ENCODE measurements at places on chromosomes 2 and 18.

GRCh38 chr2:207784898-207785297 is 15.2 kb upstream of the FZD5 start:
- no peak for DNase-seq

DNA sequence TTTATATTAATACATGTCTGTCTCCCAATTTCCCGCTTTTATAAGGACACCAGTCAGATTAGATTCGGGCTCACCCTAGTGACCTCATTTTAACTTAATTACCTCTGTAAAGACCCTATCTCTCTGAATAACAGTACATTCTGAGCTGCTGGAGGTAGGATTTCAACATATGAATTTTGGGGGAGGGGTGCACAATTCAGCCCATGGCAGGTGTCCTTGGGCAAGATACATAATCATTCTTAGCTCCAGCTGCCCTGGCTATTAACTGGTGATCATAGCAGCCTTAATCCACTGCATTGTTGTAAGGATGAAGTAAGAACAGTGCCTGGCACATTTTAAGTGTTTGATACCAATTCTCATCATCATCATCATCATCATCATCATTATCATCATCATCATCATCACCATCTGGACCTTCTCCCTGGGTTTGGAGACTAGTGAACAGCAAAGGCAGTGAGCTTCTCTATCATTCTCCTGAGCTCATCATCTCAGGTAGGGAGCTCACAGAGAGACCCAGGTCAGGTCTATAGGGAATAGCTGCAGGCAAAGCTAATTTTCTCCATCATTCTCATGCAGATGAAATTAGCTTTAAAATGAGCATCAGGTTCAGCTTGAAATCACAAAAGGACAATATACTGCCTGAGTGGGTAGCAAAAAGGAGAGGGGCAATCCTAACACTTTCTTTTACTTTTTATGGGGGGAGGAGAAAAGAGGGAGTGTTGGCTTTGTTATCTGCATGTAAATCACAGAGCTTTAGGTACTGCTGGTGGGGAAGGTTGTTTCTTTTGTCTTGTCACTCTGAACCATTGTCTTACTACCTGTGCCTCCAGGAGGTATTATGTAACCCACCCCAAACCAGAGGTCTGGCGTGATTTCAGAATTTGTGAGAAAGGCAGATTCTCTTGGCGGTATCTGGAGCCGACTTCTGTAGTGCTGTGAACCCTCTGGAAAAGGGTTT is 125.5 kb upstream of the SPRED2 start:
- DNase-seq = no peak

DNA sequence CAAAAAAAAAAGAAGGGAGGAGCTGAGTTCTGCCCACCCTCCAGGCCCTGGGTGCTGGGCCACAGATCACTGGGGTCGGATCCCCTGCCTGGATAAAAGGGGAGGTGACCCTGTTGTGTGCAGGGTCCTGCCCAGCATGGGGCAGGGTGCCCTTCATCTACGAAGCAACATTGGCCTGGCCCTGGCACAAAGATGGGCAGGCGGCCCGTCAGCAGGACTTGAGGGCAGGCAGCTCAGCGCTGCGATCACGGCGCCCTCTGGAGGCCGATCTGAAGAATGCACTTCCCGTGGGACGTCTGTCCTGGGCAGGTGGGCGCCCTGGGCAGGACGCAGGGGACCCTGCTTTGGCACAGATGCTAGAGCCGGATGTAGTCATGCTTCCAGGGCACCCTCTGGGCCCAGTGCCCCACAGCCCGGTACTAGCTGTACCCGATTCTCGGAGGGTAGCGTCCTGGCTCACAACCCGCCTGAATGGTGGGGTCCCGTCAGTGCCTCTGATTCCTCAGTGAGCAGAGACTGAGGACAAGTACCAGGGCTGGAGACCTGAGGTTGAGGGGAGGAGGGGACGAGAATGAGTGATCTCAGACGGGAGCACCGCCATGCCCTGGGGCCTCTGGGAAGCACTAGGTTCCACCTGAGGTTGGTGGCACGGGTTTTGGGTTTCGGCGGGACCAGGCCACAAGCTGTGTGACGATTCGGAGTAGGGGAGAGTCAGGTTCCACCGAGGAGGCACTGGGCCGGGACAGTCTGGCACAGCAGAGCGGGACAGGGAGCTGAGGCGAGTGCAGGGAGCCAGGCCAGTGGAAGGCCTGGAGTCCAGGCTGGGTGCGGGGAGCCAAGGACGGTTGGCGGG is 18.0 kb downstream of the ARID5A start:
- peak; percentile 58 for DNase-seq

GRCh38 chr2:96546797-96547196 is 10.2 kb downstream of the ARID5A start:
- DNase-seq = no peak

- DNase-seq = no peak
These were observed 121.2 kb downstream of the CCBE1 start for GRCh38 chr18:59575995-59576394.

- DNase-seq = no peak
These were observed 96.4 kb upstream of the TEX51 start for GRCh38 chr2:126802316-126802715.

GRCh38 chr2:54757500-54757899 is 34.0 kb downstream of the EML6 start:
- DNase-seq = no peak

GRCh38 chr2:47038656-47039488 is 116.2 kb downstream of the STPG4 start:
- no peak for DNase-seq

DNA sequence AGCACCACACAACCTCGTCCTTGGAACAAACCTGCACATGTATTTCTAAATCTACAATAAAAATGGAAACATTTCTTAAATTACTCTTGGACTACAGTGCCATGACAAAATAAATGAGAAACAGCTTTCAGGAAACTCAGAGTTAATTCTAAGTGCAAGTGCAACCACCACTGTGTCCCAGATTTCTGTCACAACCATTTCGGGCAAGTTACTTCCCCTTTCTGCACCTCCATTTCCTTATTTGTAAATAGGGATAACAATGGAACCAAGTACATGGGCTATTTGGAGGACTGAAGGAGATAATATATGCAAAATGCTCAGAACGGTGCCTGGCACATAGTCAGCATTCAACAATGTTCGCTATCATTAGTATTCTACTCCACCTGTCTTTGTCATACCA is 93.2 kb downstream of the CACNB4 start:
- DNase-seq = no peak

DNA sequence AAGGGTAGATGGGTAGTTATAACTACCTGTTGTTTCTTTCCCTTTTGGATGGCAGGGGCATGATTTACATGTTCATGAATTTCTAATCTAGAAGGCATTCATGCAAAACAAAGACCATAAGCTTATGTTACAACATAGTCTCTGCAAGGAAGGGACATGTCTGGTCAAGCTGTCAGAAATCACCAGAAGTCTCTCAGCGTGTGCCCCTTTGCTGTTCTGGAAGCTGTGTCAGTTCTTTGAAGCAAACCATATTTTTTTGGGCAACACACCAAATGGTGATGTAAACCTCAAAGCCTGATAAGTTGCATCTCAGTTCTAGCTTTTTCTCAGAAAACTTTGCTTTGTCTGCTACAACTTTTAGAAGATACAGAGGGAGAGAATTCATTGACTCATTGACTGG is 173.5 kb upstream of the CTAGE1 start:
- DNase-seq = no peak

GRCh38 chr2:102513355-102513939 is 40.4 kb downstream of the SLC9A4 start:
- no peak for DNase-seq

- DNase-seq = no peak
These were observed 58.4 kb downstream of the BIN1 start for GRCh38 chr2:127048618-127048935.

GRCh38 chr2:233065954-233066470 is 5.9 kb downstream of the INPP5D start:
- no peak for DNase-seq

- no peak for DNase-seq
These were observed 10.9 kb downstream of the ANKRD23 start for GRCh38 chr2:96832754-96833507.

DNA sequence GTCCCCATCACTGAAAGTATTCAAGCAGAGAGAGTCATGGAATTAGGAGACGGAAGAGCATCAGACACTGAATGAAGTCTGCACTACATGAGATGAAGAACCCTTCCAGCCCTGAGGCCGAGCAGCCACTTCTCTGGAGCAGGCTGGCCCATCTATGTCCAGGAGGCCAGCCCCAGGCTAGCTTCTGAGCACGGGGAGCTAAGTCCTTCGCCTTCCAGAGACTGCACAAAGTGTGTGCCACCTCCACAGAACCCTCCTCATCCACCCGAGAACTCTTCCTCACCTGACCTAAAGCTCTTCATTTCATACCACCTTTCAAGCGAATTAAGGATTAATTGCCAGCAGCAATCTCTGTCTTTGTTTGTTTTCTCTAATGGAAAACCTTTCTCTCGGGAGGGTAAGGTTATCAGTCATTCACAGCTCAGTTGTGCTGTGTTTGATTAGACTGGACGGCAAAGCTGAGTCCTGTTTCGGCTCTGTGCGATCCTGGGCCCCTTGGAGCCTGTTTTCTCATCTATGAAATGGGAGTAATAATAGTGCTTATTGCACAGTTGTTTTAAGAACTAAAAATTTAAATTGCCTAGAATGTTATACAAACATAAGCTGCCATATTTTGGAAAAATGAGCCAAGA is 38.0 kb downstream of the SCTR start:
- no peak for DNase-seq

GRCh38 chr2:212766921-212767320 is 228.3 kb upstream of the ERBB4 start:
- DNase-seq = no peak

DNA sequence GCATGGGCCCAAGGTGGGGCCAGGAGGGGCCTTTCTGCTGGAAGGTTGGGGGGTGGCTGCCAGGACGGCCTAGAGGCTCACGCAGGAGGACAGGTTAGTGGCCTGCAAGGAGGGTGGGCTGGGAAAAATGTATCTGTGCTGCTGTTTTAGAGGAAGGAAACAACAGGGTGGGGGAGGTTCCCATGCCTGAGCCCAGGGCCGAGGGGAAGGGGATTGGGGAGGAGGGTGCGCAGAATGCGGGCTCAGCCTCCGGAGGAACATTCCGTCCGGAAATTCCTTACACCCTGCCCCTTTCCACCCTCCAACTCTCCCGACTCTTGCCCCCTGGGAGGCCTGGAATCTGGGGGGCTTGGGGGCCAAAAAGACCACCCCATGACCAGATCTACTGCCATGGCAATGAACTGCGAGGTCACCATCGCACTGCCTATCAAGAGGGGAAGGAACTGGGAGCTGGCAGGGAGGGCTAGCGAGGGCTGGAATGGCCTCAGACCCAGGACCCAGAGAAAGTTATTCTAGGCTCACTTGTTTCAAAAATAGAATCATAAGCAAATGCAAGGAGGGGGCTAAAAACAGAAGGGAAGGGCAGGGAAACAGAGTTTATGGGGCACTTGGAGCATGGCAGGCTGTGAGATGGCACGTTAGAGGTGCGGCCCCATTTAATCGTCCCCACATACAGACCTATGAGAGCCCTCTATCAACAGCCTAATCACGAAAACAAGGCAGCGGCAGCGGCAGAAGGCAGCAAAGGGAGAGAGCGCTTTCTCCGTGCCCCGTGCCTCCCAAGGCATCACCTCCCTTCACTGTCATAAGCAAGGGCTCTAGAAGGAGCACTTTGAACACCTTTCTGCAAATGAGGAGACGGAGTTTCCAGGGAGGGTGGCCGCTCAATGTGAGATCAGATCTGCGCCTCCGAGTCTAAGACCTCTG is 90.4 kb downstream of the TNS1 start:
- no peak for DNase-seq

DNA sequence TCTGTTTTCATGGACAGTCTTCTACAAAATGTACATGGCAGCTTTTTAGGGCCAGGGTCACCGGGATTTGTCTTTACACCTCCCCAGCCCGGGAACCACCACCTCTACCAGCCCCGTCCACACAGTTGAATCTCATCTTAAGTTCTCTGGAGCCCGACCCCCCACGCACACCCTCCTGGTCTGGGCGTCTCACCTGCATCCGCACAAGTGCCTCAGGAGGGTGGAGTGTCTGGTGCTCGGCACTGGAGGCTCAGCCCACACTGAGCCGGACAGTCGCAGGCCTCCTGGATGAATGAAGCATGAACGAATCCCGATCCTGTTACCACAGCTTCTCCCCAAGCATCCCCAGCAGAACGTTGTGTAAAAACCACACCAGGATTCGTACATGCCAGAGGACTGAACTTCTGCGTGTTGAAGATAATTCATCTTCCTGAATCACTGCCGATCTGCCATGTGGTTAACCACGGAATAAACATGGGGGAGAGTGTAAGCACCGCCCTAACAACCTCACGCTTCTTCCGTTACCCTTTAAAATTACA is 162.0 kb downstream of the RTP5 start:
- peak; percentile 39 for DNase-seq

DNA sequence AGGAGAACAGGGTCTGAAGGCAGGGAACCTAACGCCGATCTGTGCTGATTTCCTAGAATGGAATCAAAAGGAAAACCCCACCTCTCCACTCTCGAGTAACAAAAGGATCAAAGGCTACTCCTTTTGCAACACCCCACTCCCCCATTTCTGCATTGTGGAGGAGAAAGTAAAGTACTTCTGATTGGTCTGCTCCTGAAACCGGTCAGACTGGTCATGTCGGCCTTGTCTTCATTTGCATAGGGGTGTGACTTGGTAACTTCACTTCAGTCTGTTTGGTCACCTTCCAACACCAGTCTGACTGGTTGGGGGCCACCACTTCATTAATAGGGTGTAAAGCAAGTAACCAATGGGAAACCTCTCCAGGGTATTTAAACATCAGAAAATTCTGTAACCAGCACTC is 771.9 kb downstream of the ERBB4 start:
- DNase-seq = no peak

DNA sequence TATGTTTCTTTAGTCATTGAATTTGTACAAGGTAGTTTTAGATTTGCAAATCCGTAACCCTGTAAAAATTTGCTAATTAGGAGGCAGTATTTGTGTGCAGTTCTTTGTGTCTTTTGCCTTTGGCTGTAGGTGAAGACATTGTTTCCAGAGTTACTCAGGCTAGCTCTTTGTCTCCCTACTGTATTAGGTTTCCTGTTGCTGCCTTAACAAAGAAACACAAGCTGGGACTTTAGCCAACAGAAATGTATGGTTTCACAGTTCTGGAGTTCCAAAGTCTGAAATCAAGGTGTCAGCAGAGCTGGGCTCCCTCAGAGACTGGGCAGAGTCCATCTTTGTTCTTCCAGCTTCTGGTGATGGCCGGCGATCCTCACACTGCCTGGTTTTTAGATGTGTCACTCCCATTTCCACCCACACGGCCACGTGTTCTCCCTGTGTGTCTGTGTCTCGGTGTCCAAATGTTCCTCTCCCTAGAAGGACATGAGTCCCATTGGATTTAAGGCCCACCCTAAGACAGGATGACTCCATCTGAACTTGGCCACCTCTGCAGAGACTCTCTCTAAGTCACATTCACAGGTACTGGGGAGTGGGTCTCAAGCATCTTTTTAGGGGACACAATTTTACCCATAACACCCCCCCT is 309.7 kb downstream of the GALR1 start:
- DNase-seq = no peak
